ENCODE measurements at places on chromosomes 11 and 22. TPM values are rescaled to one million over a fixed set of nuclear protein-coding genes. Genes with fewer than 3 reads are reported as not detected.

DNA sequence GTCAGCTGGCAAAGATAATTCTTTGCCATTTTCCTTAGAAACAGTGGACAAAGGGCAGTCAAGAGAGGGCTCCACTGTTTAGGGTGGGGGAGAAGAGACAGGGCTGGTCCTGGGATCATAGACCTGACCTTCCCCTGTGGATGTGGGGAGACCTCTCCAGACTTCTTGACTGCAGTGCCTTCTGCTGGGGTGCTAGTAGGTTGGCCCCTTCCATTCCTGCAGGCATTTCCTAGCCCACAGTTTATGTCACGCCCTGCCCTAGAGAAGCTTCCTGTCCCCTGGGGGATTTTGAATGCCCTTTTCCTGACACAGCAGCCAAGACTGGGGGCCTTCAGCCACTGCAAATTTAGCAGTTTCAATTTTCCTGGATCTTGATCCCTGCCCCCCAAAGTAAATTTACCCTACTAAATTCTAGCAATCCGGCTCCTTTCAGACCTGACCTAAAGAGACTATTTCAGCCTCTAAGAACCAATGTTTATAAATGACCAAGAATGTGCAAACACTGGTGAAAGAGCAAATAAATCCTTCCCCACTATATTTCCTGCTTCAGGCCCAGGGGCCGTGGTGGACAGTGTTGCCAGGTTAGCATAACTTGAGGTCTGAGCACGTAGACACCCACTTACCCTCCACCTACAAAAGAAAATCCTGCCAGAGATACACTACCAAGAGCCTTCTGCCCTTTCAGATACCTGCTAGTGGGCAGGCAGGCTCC is 58.4 kb downstream of the PPFIBP2 start:
- DNase-seq = no peak

SMIM38 gene
- total RNA-seq = not detected

- DNase-seq = no peak
Measured at GRCh38 chr11:10029386-10030121, 264.5 kb downstream of the SBF2 start.

UPK3A gene
- not detected for total RNA-seq

DNA sequence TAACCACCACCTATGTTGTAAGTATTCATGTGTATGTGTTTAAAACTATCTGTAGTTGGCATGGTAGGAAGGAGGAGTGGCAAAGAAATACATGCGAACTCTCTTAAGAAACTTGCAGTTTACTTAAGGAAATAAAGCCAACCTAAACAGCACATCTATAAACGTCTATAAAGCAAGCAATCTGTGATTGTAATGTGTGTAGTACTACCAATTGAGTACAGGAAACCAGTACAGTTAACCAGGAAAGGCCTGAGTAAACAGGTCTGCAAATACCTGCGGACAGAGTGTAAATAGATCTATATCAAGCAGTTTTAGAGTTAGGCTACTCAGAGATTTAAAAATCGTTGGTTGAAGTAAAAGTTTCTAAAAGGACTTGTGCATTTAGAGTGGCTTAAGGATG is 59.5 kb upstream of the AMOTL1 start:
- no peak for DNase-seq

GRCh38 chr22:26564672-26565071 is 25.3 kb downstream of the TPST2 start:
- no peak for DNase-seq

FAM227A gene
- 10.8 TPM for total RNA-seq

- no peak for DNase-seq
Measured at GRCh38 chr22:42743501-42743991, 22.9 kb upstream of the A4GALT start.

DNA sequence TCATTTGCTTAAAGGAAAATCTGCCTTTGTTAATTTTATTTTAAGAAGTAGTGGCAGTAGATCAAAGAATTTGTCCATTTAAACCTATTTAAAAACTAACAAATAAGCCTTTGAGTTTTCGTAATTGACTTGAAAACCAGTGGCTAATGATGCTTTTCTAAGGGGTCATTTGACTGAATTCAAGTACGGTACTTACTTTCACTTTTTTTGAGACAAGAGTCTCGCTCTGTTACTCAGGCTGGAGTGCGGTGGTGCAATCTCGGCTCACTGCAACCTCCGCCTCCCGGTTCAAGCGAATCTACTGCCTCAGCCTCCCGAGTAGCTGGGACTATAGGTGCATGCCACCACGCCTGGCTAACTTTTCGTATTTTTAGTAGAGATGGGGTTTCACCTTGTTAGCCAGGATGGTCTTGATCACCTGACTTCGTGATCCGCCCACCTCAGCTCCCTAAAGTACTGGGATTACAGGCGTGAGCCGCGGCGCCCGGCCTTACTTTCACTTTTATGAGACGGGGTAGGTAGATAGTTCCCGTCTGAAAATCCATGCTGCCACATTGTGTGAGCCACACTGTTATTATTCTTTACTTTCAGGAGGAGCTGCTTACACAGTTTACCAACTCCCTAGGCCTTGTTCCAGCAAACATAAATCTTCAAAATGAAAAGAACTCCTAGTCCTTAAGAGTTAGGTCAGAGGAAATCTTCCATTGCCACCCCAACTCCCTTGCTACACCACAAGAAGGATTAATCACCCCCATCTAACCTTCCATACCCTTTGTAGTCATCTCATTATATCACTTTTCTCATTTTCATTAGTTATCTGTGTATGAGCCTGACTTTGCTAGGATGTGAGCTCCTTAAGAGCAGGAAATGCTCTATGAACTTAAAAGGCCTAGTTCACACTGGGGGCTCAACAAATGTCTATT is 926.6 kb upstream of the CCDC90B start:
- DNase-seq = no peak

DNA sequence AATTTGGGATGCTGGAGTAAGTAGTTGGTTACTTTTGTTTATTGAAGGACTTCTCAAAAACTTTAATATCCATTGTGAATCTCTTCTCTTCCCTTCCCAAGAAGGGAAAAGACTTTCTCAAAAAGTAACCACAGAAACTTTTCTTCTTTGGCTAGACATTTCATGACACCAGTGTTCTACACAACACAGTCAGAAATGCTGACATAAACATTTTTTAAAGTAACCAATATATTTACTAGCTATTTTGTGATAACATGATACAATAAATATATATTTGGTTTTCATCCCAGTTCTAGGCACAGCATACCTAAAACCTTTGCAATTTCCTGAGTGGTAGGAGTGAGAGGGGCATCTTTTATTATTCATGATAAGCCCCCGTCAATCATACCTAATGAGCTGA is 47.8 kb downstream of the FAM118A start:
- DNase-seq = no peak

PLA2G3 gene
- total RNA-seq = not detected

DNA sequence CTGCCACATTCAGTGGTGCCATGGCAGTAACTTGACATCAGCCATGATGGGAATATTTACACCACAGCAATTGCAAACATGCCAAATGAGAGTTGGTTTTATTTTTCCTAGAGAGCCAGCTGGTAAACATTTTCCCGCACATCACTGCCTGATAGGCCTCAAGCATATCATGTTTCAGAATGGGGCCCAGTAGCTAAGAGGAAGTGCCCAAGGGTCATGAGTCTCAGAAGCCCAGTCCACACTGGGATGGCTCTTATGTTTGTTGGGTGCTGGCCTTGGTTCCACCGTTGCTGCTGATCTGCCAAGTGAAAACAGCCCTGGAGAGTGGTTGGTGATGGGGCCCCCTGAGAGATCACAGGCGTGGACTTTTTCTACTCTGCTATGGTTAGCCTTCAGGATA is 64.3 kb upstream of the NAV2 start:
- DNase-seq = no peak

DNA sequence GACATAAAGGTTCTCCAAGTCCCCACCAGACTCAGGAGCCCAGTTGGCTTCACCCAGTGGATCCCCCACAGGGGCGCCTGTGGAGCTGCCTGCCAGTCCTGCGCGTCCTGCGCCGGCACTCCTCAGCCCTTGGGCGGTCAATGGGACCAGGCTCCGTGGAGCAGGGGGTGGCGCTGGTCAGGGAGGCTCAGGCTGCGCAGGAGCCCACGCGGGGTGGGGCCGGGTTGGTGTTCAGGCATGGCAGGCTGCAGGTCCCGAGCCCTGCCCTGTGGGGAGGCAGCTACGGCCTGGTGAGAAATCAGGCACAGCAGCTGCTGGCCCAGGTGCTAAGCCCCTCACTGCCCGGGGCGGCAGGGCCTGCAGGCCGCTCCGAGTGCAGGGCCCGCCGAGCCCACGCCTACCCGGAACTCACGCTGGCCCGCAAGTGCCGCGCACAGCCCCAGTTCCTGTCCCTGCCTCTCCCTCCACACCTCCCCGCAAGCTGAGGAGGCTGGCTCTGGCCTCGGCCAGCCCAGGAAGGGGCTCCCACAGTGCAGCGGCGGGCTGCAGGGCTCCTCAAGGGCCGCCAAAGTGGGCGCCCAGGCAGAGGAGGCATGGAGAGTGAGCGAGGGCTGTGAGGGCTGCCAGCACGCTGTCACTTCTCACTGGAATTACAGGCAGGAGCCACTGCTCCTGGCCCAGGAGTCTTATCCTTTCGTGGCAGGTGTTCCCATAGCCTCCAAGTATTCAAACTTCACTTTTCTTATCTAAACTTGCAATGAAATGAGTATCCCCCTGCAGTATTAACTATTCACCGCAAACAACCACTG is 22.8 kb upstream of the ZBTB44 start:
- DNase-seq = no peak

TCN1 gene
- 335 TPM for total RNA-seq

- DNase-seq = no peak
Measured at GRCh38 chr11:47714554-47715081, 551 bp downstream of the AGBL2 start.

GRCh38 chr11:34403431-34403830 is 35.3 kb upstream of the CAT start:
- DNase-seq = no peak

DNA sequence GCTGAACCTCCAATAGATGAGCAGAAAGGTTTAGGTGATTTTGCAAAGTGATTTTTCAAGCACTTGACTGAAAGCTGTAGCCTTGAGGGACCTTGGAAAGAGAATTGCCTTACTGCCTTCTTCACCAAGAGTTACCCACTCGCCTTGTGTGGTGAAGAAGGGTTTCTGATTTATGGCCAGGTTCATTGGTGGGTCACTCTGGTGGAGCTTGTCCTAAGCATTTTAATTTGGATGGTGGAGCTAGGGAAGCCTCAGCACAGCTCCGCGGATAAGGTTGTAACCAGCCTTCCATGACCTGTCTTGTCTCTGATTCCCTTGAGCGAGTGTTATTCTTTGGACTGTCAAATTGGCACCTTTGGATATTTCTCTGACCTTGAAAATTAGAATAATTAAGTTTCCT is 226.4 kb downstream of the FAT3 start:
- no peak for DNase-seq

MAP6 gene
- not detected for total RNA-seq

DNA sequence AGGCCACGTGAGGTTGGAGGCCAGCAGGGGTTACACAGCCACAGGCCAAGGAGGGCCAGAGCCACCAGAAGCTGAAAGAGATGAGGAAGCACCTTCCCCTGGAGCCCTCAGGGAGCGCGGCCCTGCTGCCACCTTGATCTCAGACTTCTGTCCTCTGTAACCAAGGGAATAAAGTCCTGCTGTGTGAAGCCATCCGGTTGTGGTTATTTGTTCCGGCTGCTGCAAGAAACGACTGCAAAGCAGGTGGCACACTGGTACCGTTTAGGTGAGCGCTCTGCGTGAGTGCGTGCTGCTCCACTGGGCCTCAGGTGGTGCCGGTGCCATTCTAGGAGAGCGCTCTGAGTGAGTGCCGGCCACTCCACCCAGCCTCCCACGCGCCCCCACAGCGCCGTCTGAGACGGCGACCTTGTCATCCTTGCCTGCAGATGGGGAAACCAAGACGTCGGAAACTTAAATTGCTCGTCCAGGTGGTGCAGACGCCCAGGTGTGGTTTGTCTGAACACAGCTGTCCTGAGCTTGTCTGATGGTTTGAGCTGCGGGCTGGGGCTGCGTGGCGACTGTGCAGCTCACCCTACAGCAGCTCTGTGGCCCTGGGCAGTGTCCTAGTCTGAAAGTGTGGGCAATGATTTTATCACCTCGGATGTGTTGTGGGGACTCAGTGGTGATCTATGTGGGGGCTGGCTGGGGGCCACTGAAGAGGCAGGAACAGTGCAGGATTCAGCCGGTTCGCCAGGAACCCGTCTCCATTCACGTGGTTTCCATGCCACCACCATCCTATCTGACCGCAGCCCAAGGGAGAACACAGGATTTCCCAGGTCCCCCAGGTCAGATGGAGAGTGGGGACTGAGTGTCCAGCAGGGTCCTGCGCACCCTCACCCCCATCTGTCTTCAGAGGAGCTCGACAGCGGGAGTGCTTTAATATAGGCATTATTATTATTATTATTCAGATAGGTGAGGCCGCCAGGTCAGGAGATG is 4.6 kb upstream of the MRGPRG start:
- DNase-seq = no peak

DNA sequence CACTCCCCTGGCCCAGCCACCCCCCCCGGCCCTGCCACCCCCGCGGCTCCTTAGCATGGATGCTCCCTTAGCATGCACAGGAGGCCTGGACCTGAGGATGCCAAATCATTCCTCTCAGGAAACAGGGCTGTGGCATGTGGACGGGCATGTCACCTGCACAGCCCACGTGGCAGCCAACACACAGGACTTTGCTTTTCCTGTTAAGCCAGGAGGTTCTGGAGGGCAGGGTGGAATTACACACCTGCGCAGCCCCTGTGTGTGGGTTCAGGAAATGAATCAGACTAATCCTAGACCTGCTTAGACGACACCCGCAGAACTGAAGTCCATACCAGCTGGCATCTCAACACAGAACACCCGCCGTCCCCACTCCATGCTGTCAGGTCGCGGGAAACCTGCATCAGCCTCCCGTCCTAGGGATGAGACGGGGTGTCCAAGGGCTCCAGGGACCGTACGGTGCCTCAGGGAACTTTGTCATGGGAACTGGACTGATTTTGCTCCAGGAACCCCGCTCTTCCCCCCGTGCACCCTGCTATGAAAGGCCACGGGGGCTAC is 10.2 kb downstream of the CERK start:
- no peak for DNase-seq

GRCh38 chr22:36386351-36386899 is 1.3 kb downstream of the MYH9 start:
- DNase-seq = peak; percentile 57

DNA sequence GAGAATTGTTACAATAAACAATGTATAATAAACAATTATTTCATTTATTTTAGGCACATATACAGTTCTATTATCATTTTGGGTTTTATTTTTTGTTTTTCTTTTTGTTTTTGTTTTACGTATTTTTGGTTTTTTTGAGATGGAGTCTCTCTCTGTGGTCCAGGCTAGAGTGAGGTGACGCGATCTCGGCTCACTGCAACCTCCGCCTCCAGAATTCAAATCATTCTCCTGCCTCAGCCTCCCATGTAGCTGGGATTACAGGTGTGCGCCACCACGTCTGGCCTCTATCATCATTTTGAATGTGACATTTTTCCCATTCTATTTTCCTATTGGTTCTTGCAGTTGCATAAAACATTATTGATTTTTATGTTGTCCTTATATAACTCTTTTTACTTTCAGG is 20.4 kb upstream of the OR52A1 start:
- no peak for DNase-seq

APOA1 gene
- not detected for total RNA-seq
